ENCODE measurements at places on chromosomes 16 and 17. TPM values are rescaled to one million over a fixed set of nuclear protein-coding genes. Genes with fewer than 3 reads are reported as not detected.

Gene GID4
- 11.1 TPM for total RNA-seq

Gene ZFP3
- 1.4 TPM for total RNA-seq

Gene SOCS3
- 33.0 TPM for total RNA-seq

Gene HAP1
- total RNA-seq, result 1.2 TPM

Gene METRN
- total RNA-seq, result 175 TPM

Gene KRTAP9-6
- total RNA-seq, result not detected

Gene IRX5
- total RNA-seq, result 1.9 TPM

Gene SNX20
- not detected for total RNA-seq

Gene CCL23
- not detected for total RNA-seq

Gene IRX3
- total RNA-seq, result 6.9 TPM

Gene COL1A1
- total RNA-seq, result 9.3 TPM

Gene SCNN1G
- 3.3 TPM for total RNA-seq

Gene ADAP2
- total RNA-seq, result 2.8 TPM

Gene SLC12A3
- total RNA-seq, result not detected

Gene MRPS34
- total RNA-seq, result 242 TPM

Gene KRT17
- 0.99 TPM for total RNA-seq

Gene SMIM36
- not detected for total RNA-seq

Gene C16orf95
- 5.2 TPM for total RNA-seq

Gene MEIOC
- 1.8 TPM for total RNA-seq

Gene RGS9
- total RNA-seq, result 8.0 TPM

Gene TBC1D16
- total RNA-seq, result 19.0 TPM

Gene GOSR1
- 44.6 TPM for total RNA-seq

Gene FA2H
- 39.3 TPM for total RNA-seq

Gene ZNF652
- 12.6 TPM for total RNA-seq

Gene ABI3
- not detected for total RNA-seq

Gene DOK4
- 31.0 TPM for total RNA-seq

Gene SHCBP1
- 35.3 TPM for total RNA-seq

Gene TOM1L1
- 39.7 TPM for total RNA-seq

Gene SYNRG
- 15.9 TPM for total RNA-seq

Gene CLEC3A
- not detected for total RNA-seq

Gene RAB11FIP4
- 1.6 TPM for total RNA-seq

Gene WNK4
- 1.1 TPM for total RNA-seq

Gene GPR179
- 0.03 TPM for total RNA-seq

Gene KRTAP2-2
- not detected for total RNA-seq

Gene SPN
- total RNA-seq, result not detected

Gene GALR2
- total RNA-seq, result 1.7 TPM
